Keratinocyte (primary cell): ENCODE measurements at places on chromosomes 3 and 15. TPM values are rescaled to one million over a fixed set of nuclear protein-coding genes. Genes with fewer than 3 reads are reported as not detected.

The LHFPL4 gene
- 0.03 TPM in 1 of 3 replicates, not detected in the others for polyA plus RNA-seq

The CPNE9 gene
- not detected in 3 replicates for polyA plus RNA-seq

The POPDC2 gene
- polyA plus RNA-seq, result 0.48 to 1.3 TPM (median 0.87 TPM) in 3 replicates

The MORF4L1 gene
- polyA plus RNA-seq, result 163 to 293 TPM (median 281 TPM) in 3 replicates

The OR4M2 gene
- polyA plus RNA-seq, result not detected in 3 replicates

The GATA2 gene
- not detected in 3 replicates for polyA plus RNA-seq

The TIMP4 gene
- polyA plus RNA-seq, result 0.07 to 0.18 TPM (median 0.09 TPM) in 3 replicates

The ZPLD1 gene
- 1.6 to 3.4 TPM (median 2.1 TPM) in 3 replicates for polyA plus RNA-seq

The DLL4 gene
- not detected in 3 replicates for polyA plus RNA-seq

DNA sequence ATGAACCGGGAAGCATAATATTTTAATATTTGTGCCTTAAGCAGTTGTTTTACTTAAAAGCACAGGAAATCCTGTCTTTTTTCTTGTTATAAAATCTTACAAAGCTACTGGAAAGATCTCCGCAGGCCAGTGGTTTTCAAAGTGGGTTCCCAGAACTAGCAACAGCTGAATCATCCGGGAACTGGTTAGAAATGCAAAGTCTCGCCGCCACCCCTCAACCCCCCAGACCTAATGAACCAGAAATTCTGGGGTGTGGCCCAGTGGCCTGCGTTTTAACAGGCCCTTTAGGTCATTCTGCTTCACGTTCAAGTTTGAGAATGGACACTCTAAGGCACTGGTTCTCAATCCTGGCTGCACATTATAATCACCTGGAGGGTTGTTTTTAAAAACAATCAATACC is 74.7 kb downstream of the PDZRN3 start:
- no peak for DNase-seq

DNA sequence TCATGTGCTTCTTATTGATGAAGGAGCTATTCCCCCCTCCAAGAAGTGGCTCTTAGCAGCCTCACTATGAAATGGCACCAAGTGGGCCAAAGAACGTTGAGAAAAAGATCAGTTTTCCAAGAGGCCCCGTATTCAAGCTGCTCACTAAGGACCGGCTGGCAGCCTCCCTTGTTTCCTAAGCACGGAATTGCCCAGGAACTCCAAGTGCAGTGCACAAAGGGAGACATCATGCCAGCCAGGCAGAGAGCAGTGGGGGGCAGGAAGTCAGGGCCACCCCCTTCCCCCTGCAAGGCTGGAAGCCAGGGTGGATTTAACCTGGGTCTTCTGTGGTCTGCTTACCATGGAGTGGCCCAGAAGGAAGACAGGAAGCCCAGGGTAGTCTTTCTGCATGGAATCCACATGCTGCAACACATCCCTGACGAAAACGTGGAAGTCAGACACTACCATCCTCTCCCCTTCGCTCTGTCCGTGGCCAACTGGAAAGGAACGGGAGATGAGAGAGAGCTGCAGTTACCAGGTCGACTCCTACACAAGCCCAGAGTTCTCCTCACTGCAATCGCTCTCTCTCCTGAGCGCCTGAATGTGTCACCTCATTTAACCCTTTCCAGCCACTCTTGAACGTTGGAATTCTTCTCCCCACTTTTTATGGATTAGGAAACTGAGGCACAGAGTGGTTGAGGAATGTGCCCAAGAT is 49.5 kb downstream of the ABTB1 start:
- no peak for DNase-seq

GRCh38 chr3:71930056-71930991 is 145.4 kb upstream of the PROK2 start:
- DNase-seq, result peak; percentile 19

GRCh38 chr3:33159981-33160380 is 46.2 kb downstream of the CRTAP start:
- DNase-seq, result no peak

DNA sequence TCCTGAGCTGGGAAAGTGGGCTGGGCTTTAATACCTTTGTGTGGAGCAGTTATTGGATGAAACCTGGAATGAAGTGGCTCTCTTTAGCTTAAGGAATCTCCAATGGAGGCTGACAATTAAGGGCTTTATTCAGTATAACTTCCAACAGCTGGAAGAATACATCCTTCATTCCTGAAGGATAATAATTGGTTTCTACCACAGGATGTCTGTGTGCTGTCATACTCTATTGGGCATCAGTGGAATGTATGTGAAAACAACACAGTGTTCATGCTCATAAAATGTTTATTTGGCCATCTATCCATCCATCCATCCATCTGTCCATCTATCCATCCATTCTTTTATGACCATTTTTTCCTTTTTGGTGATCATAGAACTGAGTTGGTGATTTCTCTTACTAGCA is 220.7 kb upstream of the GAP43 start:
- DNase-seq, result no peak

- DNase-seq, result no peak
Measured at GRCh38 chr15:29970402-29970695, 112.4 kb upstream of the GOLGA8J start.

GRCh38 chr3:112004669-112005068 is 5.9 kb downstream of the TAGLN3 start:
- no peak for DNase-seq

GRCh38 chr15:82909080-82909815 is 43.3 kb downstream of the HOMER2 start:
- DNase-seq, result no peak

- no peak for DNase-seq
Measured at GRCh38 chr3:11084098-11084497, 70.2 kb upstream of the HRH1 start.

DNA sequence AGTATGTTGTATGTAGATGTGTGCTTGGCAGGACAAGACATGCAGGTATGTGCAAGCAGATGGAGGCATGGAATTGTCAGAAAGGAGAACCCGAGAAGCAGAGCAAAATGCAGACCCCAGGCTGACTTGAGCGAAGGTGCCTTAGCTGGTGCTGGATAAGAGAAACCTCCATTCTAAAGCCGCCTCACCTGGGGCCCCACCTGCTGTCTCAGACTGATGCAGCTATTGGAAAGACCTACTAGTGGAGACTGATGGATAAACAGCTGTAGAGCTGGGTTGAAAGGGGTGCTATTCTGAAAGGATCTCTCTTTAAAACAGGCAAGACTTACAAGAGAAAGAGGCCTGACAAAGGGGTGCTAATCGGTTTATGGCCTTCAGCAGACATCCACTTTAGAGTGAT is 86.2 kb downstream of the EPHB1 start:
- no peak for DNase-seq

DNA sequence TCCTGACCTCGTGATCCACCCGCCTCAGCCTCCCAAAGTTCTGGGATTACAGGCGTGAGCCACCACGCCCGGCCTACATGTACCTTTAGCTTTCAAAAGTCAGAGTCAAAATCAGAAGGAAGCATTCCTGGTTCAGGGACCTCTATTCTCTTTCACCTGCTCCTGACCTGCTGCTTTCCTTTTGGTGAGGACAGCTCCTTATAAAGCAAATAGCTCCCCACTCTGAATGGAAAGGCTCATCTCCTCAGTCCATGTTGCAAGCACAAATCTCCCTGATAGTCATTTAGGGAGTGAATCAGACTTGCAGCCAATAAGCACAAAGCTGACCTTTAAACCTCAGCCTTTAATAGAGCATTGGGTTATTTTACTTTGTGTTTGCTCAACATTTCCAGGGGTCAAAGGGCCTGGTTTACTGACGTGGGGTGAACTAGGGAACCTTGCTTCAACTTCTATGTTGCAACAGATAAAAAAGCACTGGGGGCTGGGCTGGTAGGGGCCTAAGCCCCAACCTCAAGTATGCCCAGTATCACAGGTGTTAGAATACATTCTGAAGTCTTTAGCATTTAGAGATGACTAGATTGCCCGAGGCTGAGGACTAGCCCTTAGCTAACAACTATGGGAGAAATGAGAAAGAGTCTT is 43.1 kb downstream of the THRB start:
- DNase-seq, result no peak

DNA sequence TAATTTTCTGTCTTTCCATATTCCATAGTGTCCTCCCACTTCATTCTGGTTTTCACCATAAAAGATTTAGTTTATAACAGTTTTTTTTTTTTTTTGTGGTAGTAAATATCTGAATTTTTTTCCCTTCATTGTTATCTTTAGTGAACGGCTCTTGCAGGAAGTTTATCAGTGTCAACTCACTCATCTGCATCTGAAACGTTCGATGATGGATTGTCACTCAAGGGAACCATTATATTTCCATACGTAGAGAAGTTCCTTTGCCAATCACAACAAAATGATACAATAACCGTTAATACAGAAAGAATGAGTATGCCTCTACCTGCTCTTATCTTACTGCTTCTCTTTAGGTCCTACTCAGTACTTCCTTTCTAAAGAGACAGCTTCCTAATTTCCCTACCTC is 651.2 kb upstream of the KCNMB2 start:
- no peak for DNase-seq

DNA sequence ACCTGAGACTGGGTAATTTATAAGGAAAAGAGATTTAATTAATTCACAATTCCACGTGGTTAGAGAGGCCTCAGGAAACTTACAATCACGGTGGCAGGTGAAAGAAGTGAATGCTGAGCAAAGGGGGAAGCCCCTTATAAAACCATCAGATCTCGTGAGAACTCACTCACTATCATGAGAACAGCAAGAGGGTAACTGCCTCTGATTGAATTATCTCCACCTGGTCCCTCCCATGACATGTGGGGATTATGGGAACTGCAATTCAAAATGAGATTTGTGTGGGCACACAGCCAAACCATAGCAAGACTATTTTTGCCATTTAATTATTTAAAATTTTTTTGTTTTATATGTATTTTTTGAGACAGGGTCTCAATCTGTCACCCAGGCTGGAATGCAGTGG is 27.0 kb upstream of the KCTD6 start:
- DNase-seq, result no peak

- no peak for DNase-seq
Measured at GRCh38 chr3:177676947-177677587, 479.8 kb upstream of the TBL1XR1 start.

GRCh38 chr15:33807665-33808064 is 160.6 kb upstream of the CHRM5 start:
- DNase-seq, result no peak

- DNase-seq, result no peak
Measured at GRCh38 chr3:50192689-50193141, 1.3 kb downstream of the GNAT1 start.

DNA sequence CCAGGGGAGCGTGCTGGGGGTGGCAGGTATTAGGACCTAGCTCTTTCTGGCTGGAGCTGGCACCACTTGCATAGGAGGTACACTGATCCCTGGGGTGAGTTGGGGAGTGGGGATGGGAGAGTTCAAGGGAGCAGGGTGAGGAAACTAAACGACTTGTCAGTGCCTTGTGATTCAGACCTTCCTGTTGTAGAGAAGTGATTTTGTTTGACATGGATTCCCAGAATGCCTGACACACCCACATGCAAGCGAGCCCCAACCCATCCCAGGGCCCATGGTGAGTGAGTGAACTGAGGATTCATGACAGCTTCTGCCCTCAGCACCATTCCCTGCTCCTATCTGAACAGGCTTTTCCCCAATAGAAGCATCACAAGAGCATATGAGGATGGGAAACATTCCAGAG is 15.6 kb upstream of the UBE2Q2 start:
- peak; percentile 55 for DNase-seq
